ENCODE measurements at places on chromosomes 7 and 10.

DNA sequence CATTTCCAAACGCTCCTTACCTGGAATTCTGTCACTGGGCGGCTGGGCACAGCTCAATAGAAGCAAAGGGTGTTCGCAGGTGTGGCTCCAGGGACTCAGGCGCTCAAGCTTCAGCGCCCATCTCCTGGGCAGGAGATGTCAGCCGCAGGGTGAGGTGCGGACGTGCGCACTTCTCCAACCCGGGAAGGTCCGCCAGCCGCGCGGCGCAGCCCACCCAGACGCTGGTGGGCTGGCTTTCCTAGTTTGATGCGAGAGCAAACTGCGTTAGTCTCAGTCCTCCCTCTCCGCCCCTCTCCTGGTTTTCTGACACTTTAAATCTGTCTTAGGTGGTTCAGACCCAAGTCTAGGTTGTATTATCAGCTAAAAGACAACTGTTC lies 267 bp downstream of the CALCR start:
- DNase-seq = no peak

DNA sequence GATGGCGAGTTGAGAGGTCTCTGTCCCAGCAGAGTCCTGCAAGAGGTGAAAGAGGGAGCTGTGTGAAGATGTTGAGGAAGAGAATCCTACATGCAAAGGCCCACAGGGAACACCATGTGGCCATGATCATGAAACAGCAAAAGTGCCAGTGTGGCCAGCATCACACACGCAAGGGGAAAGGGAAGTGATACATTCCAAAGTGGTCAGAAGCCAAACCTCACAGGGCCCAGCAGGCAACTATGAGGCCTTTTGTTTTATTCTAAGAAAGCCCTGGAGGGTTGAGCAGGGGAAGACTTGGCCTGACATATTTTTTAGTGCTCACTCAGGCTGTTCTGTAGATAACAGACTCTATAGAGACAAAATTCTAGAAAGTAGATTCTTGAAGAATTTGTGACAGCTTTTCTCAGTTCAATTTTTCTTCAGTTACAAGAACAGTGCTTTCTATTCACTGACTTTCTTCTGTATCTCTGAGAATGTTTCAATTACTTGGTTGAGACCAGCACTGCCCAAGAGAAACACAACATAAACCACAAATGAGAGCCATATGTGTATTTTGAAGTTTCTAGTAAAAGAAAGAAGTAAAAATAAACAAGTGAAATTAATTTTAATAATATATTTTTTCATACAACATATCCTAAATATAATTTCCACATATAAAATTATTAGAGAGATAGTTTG lies 82.3 kb downstream of the HTR7 start:
- peak; percentile 52 for DNase-seq

GRCh38 chr7:132145466-132145865 lies 430.8 kb downstream of the PLXNA4 start:
- DNase-seq = no peak

DNA sequence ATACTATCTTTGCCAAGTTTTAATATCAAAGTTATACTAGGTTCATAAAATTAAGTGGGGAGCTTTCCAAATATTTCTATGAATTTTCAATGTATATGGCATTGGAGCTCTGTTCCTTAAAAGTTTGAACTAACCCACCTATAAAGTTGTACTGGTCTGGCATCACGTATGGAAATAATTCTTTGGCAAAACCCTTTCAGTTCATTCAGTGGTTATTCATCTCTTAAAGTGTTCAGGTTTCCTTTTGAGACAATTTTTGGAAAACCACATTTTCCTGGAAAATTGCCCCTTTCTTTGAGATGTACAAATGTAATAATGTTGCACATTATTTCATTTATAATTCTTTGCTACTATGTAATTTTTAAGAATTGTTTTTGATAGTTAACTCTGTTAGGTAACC lies 62.5 kb upstream of the INPP5A start:
- DNase-seq = no peak

DNA sequence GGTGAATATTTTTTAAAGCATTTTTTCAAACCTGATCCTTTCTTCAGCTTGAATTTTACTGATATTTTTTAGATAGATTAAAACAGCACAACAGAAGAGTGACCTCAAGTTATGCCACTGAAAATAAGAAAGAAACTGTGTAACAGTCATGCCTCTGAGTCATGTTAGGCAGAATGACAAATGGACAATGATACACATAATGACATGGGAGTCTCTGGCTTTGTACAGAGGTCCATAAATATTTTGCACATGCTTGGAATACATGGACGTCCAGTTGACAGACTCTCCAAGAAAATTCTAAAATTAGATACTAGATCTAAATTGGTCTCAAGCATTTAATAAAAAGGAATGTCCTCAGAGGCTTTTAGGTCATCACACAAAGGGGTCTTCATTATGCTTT lies 21.9 kb upstream of the SEMA3A start:
- DNase-seq = no peak

DNA sequence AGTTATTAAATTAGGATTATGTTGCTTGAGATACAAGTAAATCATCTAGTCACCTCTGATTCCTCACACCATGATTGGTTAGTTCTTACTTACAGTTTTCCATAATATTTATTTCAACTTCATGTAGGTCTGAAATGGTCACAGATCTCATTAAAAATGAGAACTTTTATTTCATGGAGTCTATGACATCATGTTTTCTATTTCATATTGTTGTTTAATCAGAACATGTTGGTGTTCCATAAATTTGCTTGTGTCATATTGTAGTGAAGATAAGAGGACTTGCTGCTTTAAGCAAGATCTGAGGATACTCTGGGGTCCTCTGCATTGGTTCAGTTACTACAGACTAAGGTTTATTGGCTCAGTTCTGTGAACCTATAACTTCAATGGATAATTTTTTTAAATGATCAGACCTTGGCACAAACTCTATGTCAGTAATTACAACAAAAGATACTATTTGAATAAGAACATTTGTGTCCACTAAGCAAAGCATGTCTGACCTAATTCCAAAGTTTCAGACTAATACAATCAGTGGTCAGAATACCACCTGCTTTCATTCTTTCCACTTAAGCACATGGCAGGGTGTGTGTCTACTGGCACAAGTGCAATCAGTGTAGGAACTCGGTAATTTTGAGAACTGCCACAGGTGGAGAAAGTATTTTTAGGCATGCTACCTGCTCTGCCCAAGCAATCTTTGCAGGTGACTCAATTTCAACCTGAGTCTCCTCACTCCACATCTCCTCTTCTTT lies 68.5 kb downstream of the CCDC71L start:
- no peak for DNase-seq

DNA sequence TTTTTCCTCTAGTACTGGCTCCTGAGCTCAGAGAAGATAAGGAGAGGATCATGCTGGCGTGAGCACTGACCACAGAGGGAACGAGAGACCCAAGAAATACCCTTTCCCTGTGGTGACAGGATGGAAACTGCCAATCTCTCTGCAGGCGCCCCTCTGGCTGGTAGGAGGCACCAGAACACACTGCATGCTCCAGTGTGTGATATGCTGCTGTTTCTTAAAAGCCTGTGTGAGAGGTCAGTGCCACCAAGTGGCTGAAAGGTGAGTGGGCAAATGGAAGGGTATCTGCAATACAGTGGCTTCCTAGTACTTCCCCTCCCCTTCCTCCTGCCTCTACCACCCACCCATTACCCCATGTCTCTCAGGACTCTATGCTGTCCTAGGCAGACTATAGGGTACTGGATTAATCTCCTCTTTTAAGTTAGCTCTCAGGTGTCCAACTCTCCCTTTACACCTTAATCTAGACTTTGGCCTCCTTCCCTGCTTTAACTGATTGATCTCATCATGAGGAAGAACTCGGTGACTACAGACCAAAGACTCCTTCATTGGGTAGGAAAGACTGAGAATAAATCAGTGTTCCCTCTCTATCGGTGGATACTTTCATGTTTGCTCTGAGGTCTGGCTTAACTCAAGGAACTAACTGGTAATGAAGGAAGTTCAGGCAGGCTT lies 283.6 kb downstream of the ADRA2A start:
- peak; percentile 43 for DNase-seq
